ENCODE measurements at places on chromosomes 6 and 20. TPM values are rescaled to one million over a fixed set of nuclear protein-coding genes. Genes with fewer than 3 reads are reported as not detected.

POU3F2 gene
- total RNA-seq, result 5.4 TPM

NKX2-2 gene
- not detected for total RNA-seq

PSORS1C2 gene
- total RNA-seq, result not detected

CST1 gene
- total RNA-seq, result not detected

DEFB119 gene
- not detected for total RNA-seq

DUSP22 gene
- total RNA-seq, result 34.5 TPM
